ENCODE measurements at places on chromosomes 3 and 15.

DNA sequence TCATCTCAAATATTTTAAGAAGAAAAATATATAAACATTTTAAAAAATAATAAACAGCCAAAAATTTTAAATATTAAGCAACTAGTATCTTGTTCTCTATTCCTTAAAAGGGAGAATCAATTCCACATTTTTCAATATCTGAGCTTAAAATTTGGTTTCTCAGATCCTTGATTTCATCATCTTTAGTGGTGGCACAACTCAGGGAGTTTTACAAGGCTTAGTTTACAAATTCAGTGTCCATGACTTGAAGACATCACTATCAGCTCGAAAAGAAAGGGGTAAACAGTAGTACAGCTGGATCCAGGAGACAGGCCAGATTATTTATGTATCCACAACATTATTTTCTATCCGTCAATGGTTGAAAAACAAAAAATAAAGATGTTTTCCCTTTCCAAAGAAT, 11.6 kb downstream of the IGF2BP2 start:
- DNase-seq = no peak

GRCh38 chr3:18880691-18881090, 267.6 kb upstream of the KCNH8 start:
- DNase-seq = no peak

DNA sequence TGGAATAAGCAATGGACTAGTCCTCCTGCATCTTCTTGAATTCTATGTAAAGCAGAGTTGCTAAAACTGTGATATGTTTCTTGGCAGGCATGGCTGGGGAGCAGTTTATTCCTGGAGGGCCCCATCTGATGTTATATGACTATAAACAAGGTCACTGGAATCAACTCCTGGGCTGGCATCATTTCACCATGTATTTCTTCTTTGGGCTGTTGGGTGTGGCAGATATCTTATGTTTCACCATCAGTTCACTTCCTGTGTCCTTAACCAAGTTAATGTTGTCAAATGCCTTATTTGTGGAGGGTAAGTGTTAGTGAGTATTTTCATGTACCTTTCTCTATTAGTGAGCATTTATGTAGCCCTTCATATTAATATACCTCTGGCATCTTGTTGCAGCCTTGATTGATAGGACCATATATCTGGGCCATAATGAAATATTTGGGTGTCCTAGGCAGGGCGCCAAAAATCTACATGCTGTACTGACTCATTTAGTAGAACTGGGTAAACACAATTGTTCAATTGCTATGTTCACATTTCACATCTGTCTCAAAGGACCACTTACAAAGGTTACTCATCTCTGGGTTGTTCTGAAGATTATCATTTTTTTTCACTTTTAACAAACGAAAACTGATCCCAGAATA, 52.6 kb upstream of the ADGRG7 start:
- DNase-seq = no peak

GRCh38 chr3:135862361-135862760, 103.2 kb upstream of the PPP2R3A start:
- DNase-seq = no peak

GRCh38 chr3:59316688-59317275, 267.0 kb upstream of the CFAP20DC start:
- DNase-seq = no peak

- no peak for DNase-seq
These were observed 38.9 kb downstream of the DHX30 start for GRCh38 chr3:47841786-47842349.

DNA sequence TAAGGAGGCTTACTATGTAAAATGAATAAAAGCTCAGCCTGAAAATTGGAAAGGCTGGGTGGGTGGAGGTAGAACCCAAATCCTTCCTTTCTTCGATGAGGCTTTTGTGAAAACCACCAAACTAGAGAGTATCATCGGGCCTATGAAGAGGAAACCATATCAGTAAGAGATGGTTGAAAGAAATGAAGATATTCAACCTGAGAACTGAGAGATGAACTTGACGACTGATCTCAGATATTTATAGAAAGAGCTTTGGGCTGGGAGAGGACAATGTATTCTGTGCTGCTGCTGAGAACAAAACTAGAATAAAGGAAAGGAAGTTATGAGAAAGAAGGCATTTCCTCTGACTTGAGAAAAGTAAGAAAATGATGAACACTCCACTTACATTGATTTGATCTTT, 236.6 kb downstream of the KCNH8 start:
- no peak for DNase-seq

GRCh38 chr3:47404955-47405790, 24.4 kb downstream of the PTPN23 start:
- no peak for DNase-seq

DNA sequence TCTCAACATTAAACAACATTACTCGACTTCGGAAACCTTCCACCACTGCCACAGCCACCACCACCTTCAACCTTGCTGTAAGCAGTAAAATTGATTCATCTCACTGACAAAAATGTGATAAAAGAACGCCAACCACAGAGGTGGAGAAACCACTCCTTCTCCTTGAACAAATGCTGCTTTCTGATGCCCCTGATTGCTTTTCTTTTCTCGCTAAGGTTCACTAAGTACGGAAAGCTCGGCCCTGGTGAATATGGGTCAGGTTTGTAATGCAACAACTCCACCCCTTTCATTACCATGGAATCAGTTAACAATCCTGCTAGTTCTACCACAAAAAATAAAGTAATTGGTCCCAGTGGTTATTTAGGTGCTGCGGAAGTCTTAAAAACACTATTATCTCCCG, 44.9 kb downstream of the MEIS2 start:
- no peak for DNase-seq

DNA sequence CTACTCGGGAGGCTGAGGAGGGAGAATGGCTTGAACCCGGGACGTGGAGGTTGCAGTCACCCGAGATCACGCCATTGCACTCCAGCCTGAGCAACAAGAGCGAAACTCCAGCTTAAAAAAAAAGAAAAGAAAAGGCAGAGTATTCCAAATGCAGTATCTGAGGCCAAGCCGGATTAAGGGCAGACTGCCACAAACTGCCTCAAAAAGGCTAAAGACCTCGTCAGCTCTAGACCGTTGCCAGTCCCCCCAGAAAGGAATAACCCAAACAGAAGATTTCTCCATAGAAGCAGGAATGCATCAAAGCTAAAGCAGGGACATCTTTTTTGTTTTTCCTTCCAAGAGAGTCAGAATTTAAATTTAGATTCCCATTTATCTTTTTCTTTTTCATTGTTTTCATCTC, 72.9 kb downstream of the TM4SF4 start:
- no peak for DNase-seq

GRCh38 chr3:140276703-140277102, 341.7 kb downstream of the CLSTN2 start:
- no peak for DNase-seq

GRCh38 chr3:138861798-138862197, 27.1 kb upstream of the PIK3CB start:
- no peak for DNase-seq

GRCh38 chr3:57692396-57693147, at the start of gene DENND6A:
Gene DENND6A, minus strand, starts transcription at chr3:57693077. Its CDS starts 59 bp downstream, at chr3:57693018.
- DNase-seq = peak; percentile 90

DNA sequence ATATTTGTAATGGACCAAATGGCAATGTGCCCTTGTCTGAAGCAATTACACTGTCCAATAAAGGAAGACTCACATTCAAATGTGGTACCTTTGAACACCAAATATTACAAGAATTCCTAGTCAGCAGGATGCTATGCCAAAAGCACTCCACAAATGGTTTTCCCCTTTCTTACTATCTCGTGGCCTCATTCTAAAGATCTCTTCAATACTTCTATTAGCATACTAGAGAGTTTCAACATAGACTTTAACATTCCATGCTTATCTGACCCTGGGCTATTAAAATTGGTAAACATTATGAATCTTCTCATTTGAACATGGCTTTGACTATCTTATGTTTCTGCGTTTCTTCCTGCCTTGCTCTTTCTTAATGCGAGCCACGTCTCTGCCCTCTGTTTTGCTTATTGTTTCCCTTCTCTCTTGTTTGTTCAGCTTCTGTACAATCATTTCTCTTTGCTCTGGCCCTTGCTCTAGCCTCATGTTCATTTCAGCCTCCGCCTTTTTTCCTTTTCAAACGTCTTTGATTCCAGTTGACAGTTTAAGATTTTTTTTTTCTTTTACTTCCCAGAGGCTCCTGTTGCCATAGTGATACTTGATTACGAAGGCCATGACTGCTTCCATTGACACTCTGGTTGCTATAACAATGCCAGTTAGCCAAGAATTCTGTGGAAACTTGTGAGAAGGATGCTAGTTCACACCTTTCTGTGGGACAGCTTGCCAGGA, 49.5 kb upstream of the SLC9A9 start:
- no peak for DNase-seq

DNA sequence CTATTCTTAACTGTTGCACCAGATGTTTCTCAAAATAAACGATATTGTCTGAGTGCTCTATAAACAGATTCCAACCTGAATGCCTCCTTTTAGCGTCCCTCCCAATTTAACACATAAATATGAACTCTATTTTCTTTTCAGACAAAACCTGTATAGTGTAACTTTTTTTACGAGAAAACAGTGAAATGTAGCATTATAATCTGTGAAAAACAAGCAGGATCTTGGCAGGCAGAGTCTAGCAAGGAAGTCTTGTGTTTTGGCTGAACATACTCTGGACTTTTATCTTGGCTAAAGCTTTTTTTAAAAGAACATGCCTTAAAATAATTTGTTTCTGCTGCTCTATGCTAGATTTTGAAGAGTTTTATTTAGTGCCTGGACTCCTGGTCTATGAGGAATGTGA, 150.5 kb downstream of the ROBO2 start:
- DNase-seq = no peak

DNA sequence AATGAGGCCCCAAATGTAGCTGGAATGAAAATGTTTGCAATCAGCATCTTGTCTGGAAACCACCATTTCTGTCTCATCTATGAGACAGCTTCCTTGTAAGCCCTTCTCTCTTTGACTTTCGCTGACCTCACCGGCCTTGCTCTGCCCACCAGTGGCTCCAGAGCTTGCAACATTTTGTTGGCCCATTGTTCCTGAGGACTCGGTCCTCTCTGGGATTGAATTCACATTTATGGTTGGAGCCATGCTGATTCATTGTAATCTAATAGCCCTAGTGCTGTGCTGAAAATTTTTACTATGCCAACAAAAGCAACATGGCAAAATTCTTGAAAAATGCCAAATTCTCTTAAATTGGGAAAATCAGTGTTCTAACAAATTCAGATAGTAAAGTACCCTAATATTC, 37.2 kb downstream of the ABHD5 start:
- DNase-seq = no peak

DNA sequence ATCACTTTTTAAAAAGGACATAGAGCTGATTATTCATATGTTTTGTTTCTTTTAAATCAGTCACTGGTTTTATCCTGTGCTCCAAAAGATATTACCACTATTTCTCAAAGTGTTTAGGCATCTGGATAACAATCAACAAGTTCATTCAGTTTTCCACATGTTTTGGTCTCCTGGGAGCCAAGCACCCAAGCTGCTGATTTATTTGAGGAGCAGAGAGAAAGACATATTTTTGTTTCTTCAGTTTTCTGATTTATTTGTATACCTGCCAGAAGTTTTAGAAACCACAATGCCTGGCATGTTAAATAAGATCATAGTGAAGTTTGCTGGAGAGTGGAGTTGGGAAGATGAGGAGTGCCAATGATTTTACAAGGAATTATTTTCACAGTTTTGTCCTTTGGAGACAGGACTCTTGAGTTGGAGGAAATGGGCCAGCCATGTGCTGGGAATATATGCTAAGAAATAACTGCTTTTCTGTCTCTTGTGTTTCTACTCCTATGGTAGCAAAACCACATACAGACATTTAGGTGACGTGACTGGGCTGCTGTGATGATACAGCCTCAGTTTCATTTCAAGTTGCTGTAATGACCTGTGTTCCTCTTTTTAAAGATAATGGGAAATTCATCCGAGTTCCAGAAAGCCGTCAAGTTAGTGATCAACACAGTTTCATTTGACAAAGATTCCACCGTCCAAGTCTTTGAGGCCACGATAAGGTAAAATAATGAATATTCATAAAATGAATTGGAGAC, 11.7 kb downstream of the EDEM1 start:
- no peak for DNase-seq

GRCh38 chr3:107315141-107315540, 62.1 kb upstream of the CCDC54 start:
- DNase-seq = no peak

GRCh38 chr3:12629560-12629959, 34.4 kb downstream of the RAF1 start:
- no peak for DNase-seq

DNA sequence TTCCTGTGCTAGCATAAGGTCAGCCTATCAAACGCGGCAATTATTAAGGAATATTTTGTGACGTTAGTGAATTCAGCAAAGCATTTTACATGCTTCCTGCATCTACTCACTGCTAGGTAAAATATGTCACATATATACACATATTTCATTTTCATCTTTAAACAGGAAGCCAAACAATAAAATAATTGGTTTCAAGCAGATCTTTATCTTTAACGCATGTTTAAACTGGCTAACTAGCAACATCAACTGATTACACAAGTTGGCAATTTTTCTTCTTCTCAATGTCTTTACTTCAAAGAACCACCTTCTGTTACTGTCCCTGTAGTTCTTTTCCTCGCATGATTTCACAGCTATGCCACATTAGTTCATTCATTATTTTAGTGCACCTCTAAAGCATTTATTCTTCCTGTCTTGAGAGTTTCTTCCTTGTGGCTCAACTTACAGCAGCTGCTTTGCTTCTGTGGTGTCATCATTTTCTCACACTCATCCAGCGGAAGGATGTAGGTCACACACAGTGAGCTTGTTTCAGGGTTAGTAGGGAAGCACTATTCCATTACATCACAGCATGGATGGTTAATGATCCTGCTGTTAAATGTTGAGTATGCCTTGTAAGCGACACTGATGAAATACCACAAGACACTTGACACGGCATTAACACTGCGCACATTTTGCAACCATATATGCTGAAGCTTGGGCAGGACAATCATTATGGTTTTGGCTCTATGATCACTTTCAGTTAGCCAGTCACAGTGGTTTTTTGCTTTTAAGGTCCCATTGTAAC, 2.3 kb upstream of the BCHE start:
- DNase-seq = no peak

- peak; percentile 35 for DNase-seq
These were observed 19.1 kb downstream of the ZDHHC19 start for GRCh38 chr3:196192036-196192523.

DNA sequence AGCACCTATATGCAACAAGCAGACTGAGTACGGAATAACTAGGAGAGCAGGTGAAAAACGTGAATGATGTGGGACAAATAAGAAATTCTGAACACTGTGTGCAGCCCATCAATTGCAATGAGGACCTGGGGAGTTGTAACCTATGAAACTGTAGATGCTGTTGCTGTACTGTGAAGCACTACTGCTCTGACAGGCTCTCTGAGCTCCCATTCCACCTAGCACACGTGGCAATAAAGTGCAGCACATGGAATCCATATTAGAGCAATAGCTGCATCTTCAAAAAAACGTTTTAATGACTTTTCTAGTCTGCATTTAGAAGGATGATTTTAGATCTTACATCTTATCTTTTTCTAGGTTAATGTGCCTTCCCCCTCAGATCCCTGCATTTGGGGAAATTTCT, 748.7 kb upstream of the GOLIM4 start:
- DNase-seq = no peak

- DNase-seq = no peak
These were observed 55.3 kb downstream of the TRAT1 start for GRCh38 chr3:108877901-108878300.

GRCh38 chr3:161600173-161600572, 103.6 kb downstream of the OTOL1 start:
- DNase-seq = no peak

- DNase-seq = no peak
These were observed at the start of gene PODXL2 for GRCh38 chr3:127628788-127629466. Gene PODXL2, plus strand, starts transcription at chr3:127629185. Its CDS starts 35 bp downstream, at chr3:127629220.

- no peak for DNase-seq
These were observed 66.6 kb downstream of the CBLB start for GRCh38 chr3:105802118-105802706.
